ENCODE measurements at places on chromosomes 3 and 15.

GRCh38 chr3:129130291-129130813 is 8.7 kb upstream of the RAB43 start:
- DNase-seq = no peak

- DNase-seq = no peak
Observed at GRCh38 chr15:66846811-66847210, 144.8 kb downstream of the SMAD6 start.

DNA sequence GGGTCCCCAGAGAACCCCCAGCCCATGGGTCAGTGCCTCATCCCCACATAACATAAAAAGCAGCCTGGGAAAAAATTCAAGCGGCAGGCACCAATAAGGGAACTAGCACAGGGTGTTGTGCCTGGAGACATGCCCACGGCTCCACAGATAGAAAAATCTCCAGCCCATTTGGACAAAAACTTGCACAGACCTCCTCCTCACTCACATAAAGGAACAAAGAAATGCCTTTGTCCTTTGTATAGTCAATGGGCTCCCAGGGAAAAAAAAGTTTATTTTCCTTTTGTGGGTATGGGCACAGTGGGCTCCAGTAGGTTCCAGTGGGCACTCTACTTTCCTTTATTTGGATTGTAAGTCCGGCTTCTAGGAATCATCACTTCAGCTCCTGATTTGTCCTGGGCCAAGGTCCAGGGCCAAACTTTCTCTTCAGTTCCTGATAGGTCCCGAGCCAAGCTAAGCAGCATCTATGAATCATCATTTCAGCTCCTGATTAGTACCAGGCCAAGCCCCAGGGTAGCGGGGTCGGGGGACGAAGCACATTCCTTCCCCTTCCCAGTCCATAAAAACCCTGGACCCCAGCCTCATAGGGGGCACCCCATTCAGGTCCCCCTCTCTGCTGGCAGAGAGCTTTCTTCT is 1.6 kb upstream of the DNAH12 start:
- no peak for DNase-seq

DNA sequence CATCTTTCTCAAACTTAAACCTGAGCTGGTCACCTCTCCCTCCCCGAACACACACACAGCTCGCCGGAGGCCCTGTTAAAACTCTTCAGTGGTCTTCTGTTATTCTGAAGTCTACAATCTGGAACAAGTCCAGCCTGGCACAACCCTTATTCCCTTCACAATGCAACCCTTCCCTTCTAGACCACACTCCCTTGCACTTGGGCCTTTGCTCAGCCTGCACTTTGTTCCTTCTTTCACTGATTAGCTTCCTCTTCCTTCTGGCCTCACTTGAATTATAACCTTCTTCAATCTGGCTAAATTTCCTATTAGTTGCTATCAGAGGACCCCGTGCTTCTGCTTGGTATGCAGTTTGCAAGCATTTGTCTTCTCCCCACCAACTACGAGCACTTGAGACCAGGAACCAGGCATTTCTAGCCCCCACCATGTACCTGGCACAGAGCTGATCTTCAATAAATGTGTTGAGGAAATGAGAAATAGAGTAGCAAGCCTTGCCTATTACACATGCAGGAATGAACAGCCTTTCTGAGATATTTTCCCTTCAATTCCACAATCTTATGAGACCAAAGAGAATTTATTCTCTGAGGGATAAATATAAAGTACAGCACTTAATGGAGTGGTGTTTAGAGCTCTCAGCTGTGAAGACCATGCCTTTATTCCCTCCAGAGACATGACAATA is 663.1 kb upstream of the ADAMTS9 start:
- no peak for DNase-seq

- DNase-seq = no peak
Observed at GRCh38 chr3:55823829-55824228, 336.7 kb upstream of the WNT5A start.

DNA sequence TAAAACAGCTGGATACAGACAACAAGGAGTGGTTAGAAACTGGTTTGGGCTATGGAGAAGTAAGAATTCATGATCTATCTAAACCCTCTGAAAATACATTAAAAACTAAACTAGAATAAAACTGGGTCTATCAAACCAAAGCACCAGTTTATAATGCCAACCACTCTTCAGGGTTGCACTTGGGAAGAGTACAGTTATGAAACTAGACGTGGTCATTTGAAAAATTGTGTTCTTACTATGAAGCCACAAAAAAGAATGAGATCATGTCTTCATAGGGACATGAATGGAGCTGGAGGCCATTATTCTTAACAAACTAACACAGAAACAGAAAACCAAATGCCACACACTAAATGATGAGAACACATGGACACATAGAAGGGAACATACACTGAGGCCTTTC is 103.8 kb downstream of the GAP43 start:
- no peak for DNase-seq

GRCh38 chr15:39281094-39281493 is 299.8 kb upstream of the THBS1 start:
- DNase-seq = no peak

DNA sequence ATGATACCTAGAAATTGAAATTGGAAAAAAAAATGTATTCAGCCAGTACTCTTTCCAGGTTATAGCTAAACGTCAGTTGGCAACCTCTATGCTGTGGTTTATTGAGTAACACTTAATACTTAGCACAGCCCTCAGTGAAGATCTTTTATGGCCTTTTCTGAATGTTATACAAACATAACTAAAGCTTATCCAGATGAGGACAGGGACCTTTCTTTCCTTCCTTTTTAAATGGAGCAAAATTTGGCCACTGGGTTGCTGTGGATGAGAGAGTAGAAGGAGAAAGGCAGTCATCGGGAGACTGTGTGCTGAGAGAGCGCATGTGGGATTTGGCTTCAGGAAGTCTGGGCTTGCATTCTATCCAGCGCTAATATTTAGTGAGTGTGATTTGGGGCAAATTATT is 36.1 kb downstream of the IGF1R start:
- peak; percentile 78 for DNase-seq

DNA sequence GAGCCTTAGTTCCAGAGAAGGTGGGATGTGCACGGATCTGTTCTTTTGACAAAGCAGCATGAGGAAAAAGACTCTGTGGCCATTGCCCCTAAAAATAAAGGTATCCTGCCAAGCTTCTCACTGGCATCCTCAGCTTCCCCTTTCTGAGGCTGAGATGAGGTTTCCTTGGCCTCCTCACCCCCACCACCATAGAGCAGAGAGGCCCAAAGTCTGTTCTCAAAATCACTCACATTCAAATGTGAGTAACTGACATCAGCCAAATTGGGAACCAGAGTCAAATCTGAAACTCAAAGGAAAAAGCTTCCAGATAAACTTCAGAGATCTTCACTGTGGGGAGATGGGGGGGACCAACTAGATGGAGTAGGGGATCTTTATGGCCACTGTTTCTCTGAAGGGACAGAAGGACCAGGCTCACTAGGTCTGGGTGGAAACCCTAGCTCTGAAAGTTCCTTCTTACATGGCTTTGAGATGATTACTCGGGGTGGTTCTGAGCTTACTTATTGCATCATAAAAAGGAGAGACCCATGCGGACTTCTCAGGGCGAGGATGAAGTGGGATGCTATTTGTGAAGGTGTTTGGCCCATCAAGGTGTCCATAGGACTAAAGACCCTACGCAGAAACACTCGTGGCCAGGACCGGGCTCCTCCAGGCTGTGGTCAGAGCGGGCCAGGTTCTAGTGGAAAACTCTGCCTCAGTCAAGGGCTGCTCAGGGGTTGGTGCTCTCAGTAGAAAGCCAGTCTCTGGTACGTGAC is 61.5 kb upstream of the MEF2A start:
- DNase-seq = no peak

- no peak for DNase-seq
Observed at GRCh38 chr15:91294795-91295194, 194.7 kb downstream of the SV2B start.

DNA sequence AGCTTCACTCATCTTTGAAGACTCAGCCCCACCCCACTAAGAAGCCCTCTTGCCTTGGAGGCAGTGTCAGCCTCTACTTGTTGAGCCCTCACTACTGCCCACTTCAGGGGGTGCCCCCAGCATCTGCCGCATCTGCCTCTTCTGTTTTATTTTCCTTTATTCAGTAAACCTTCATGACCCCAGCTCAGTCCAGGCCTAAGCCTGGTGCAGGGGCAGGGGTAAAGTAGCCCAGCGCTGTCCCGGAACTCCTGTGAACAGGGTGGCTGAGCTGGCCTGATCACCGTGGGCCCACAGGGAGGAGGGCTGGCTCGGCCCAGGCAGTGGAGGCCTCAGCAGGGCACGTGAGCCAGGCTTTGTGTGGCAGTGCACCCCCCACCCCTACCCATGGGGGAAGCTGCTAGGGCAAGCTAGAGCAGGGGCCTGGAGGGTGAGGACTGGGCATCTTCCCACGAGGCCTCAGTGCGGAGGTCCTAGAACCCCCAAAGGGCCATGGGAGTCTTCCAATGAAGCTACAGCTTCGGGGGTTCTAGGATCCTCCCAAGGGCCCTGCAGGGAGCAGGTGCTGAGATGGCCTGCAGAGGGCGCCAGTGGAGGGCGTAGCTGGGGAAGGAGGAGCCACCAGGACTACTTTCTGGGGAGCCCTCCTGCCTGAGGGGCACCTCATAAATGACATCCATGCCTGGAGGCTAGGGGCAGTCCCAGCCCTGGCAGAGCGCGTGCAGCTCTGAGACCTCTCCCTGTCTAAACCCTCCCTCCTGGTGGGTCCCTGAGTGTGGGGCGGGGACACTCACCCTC is 36.0 kb downstream of the TSPAN3 start:
- DNase-seq = peak; percentile 37

Measured in AG08395 (cell line).